ENCODE measurements at places on chromosomes 11 and 22. TPM values are rescaled to one million over a fixed set of nuclear protein-coding genes. Genes with fewer than 3 reads are reported as not detected.

The FAM168A gene
- 28.4 TPM for total RNA-seq

The CD3D gene
- not detected for total RNA-seq

The OR56A5 gene
- not detected for total RNA-seq

The DDX25 gene
- total RNA-seq, result 0.14 TPM

The TSSK2 gene
- total RNA-seq, result not detected

The SLC25A17 gene
- 4.8 TPM for total RNA-seq

The LARGE1 gene
- total RNA-seq, result 117 TPM

The ADORA2A gene
- 3.6 TPM for total RNA-seq

The RIC3 gene
- 12.9 TPM for total RNA-seq

The PARVG gene
- total RNA-seq, result 2.8 TPM

The FBLN1 gene
- total RNA-seq, result 82.8 TPM

The PGM2L1 gene
- 1.6 TPM for total RNA-seq

The CRYBB2 gene
- total RNA-seq, result not detected

The RTN4RL2 gene
- total RNA-seq, result 1.3 TPM

The APOL6 gene
- total RNA-seq, result 4.8 TPM

The KRTAP5-1 gene
- total RNA-seq, result not detected

The JHY gene
- 1.8 TPM for total RNA-seq

The BAD gene
- 56.3 TPM for total RNA-seq

The YIF1A gene
- 45.6 TPM for total RNA-seq

The DENND5A gene
- 117 TPM for total RNA-seq

The APOBEC3G gene
- total RNA-seq, result 4.2 TPM

The HOATZ gene
- not detected for total RNA-seq

The NR1H3 gene
- total RNA-seq, result 11.7 TPM

The ART5 gene
- 1.4 TPM for total RNA-seq

The HBB gene
- 100 TPM for total RNA-seq

The OR8G1 gene
- not detected for total RNA-seq

The AQP11 gene
- 0.69 TPM for total RNA-seq

The OR4C16 gene
- not detected for total RNA-seq

The SPTBN2 gene
- 0.77 TPM for total RNA-seq

The NLRP14 gene
- not detected for total RNA-seq

The RAB38 gene
- 0.44 TPM for total RNA-seq

The BACE1-AS gene
- total RNA-seq, result 10.3 TPM

The MS4A6A gene
- total RNA-seq, result 42.1 TPM

The GAB4 gene
- total RNA-seq, result not detected

The TUB gene
- total RNA-seq, result 22.8 TPM

The JAML gene
- 2.9 TPM for total RNA-seq

The SLC6A5 gene
- not detected for total RNA-seq

The DRD2 gene
- not detected for total RNA-seq

The WBP2NL gene
- 0.22 TPM for total RNA-seq

The LRRC32 gene
- total RNA-seq, result 35.1 TPM

The MYO7A gene
- total RNA-seq, result 3.2 TPM

The OR8K3 gene
- not detected for total RNA-seq

The EP300 gene
- total RNA-seq, result 26.2 TPM

The TSGA10IP gene
- not detected for total RNA-seq

The CFAP300 gene
- total RNA-seq, result 0.99 TPM

The SORL1 gene
- 7.1 TPM for total RNA-seq

The DUSP8 gene
- total RNA-seq, result 15.3 TPM

The OTOG gene
- total RNA-seq, result not detected

The NAP1L4 gene
- total RNA-seq, result 175 TPM

The CATSPER1 gene
- total RNA-seq, result not detected
